Hematopoietic multipotent progenitor cell treated with erythropoietin and hydrocortisone succinate and interleukin-3 and kit ligand, for 15 days (in vitro differentiated cells): ENCODE measurements at places on chromosomes 16 and 17.

GRCh38 chr17:41103896-41104295 lies 1.3 kb upstream of the KRTAP4-9 start:
- no peak for DNase-seq

DNA sequence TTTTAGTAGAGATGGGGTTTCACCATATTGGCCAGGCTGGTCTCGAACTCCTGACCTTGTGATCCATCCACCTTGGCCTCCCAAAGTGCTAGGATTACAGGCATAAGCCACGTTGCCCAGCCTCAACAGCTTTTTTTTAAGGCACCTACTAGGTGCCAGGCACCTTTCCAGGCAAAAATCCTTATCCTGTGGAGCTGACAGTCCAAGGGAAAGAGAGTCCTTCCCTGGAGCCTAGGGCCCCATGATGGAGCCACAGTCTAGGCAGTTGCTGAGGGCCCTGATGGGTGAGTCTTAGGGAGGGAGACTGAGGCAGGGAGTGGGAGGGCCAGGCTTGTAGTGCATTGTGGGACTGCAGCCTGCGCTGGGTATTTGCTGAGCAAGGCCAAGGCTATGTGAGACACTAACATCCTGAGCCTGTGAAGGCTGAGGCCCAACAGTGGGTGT lies 79.6 kb upstream of the TOB1 start:
- no peak for DNase-seq

DNA sequence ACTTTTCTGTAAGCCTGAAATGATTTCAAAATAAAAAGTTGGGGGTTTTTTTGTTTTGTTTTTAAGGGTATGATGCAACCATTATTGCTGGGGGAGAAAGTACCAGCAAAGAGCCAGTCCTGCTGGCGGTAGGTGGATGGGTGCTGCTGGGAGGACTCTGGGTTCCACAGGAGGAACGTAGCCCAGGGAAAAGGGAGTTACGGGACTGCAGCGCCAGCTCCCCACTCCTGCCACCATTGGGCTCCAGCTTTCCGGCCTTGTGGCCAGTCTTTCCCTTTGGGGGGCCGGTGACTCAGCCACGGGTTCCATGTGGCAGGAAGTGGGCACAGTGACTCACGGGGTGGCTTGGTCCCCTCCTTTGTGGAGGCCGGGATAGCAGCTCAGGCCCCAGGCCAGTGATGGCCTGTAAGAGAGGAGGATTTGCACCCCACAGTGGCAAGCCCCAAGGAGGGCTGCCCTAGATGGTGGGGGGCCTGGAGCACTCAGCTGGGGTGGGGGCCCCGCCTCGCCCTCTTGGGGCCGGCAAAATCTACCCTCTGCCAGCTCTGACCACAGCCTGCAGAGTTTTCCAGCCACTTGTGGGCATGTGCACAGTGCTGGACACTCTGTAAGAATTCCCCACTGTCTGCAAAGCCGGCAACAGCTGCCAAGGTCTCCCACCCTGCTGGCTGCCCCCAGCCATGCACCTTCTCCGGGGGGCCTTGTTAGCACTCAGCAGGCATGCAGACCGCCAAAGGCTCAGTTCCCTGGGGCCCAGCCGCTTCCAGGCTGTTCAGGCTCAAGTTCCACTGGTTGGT lies 30.4 kb downstream of the SOCS3 start:
- no peak for DNase-seq

DNA sequence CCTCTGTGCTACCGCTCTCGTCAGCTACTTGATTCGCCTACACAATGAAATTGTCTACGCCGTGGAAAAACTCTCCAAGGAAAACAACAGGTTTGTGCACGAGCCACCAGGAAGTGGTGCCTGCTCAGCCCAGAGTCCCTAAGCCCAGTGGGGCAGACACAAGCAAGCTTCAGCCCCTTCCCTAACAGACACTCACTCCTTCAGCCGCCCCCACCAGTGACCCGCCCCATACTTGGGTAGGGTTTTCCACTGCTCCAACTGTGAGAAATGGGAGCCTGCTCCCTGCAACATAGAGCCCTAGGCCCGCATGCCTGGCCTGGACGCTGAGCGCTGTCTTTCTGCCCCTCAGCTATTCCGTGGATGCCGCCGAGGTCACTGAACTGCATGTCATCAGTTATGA lies 28.6 kb upstream of the ENDOV start:
- DNase-seq: no peak

DNA sequence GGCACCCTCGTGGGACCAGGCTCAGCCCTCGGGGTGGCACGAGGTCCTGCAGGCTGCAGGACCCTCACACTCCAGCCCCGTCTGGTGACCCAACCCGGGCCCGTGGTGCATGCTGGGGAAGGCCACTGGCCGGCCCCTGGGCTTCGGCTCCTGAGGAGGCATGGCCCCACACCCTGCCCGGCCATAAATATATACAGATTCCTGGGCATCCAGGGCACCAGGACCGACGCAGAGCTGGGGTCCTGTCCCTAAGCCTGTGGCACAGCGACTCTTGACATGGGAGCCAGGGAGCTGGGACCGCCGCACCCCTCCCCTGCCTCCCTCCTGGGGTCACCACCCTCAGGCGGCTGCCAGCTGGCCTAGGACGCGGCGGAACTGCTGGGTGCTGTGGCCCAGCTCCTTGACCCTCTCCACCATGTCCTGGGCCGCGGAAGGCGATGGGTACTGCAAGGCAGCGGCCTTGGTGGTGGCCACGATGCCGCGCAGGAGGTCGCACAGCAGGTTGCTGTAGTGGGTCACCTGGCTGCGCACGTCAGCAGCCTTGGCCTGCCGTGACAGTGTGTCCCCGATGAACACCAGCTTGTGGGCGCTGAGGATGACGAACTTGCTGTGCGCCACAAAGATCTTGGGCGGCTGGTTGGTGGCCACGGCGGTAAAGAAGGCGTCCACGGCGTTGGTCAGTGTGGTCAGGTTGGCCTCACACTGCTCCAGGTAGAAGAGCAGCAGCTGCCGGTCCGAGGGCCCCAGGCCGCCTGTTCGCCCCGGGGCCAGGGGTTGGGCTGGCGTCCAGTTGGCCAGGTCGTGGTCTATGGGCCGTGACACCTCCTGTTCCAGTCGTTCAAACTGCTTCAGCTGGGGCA lies 10.6 kb downstream of the CTRB1 start:
- no peak for DNase-seq

GRCh38 chr16:57994361-57994760 lies 6.1 kb downstream of the ZNF319 start:
- no peak for DNase-seq

DNA sequence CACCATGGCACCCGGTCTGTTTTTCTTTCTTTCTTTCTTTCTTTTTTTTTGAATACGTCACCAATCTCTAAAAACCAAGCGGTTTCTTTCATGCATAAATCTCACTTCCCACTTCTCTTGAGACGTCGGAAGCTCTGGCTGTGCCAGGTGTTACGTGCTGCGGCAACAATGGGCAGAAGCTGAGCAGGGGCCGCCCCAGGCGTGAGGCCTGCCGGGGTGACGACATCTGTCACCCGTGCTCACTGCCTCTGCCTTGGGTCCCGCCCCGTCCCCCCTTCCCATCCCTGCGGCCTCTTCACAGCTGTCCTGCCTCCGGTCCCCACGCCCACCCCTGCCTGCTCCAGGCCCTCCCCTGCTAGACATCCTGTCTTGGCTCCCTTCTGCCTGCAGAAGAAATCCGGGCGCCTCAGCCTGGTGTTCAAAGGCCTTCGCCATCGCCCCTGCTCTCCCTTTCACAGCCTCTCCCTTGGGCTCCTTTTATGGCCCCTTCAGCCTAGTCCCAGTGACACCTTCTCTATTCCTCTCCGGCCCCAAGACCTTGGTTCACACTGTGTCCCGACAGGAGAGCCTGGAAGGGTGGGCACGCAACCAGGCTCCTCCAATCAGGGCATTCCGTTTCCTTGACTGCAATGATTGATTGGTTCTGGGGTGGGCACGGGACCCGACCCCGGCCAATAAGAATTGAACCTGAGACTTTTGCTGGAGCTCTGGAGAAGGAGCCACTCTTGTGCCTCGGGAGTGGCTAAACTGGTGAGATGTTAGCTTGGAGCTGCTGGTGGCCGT lies 4.8 kb downstream of the P2RX1 start:
- DNase-seq: no peak

DNA sequence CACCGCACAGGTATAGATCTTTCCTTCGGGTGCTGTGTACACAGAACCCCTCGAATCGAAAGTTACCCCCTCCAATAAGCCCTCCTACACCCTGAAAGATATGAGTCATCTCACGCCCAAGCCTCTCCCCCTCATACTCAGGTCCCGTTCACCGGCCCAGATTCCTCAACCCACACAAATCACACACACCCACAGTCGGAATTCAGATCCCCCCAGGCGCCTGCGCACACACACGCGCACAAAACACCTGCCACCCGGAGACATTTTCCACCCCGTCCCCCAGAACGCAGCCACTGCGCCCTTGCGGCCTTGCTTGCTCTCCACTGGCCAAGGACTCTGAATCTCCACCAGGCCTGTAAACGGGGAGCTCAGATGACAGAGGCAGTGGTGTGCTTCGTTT lies 4.9 kb downstream of the JPH3 start:
- DNase-seq: no peak

DNA sequence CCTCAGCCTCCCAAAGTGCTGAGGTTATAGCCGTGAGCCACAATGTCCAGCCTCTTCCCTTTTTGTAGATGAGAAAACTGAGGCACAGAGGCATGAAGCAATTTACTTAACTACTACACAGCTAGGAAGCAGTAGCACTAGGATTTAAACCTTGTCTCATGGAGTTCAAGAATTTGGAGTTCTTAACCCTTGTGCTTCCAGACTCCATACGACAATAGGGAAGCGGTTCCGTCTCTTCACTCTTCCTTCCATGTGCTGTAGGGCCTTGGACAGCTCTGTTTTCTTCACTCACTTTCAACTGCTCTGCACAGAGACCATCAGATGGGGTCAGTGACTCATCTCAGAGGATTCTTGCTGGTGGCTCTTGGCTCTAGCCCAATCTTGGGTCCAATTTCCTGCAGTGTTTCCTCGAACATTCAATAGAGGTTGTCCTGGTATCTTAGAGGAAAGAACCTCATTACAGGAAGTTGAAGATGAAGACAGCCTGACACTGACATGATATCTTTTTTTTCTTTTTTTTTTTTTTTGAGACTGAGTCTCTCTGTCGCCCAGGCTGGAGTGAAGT lies 19.3 kb downstream of the ITGAL start:
- DNase-seq: no peak

- DNase-seq: no peak
Measured at GRCh38 chr16:87465306-87465705, 27.5 kb downstream of the ZCCHC14 start.

- DNase-seq: no peak
Measured at GRCh38 chr17:43468691-43469139, 15.1 kb upstream of the DHX8 start.

- DNase-seq: no peak
Measured at GRCh38 chr16:30946671-30947540, 2.0 kb upstream of the ORAI3 start.

- no peak for DNase-seq
Measured at GRCh38 chr16:73067671-73068540, 20.0 kb upstream of the ZFHX3 start.

DNA sequence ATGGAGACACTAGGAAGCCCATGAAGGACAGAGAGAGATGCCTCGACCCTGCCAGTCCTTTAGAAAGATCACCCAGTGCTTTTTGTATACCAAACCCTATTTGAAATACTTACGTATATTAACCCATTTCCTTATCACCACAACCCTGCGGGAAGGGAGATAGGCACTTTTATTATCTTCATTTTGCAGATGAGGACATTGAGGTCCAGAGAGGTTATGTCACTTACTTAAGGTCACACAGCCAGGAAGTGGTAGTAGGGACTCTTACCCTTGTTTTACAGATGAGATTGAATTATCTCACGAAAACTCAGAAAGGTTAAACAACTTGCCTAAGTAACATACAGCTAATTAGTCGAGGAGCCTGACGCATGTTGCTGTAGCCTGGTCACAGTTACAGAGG lies 38.2 kb downstream of the IL4R start:
- DNase-seq: peak; percentile 70

GRCh38 chr17:44529864-44530263 lies 26.7 kb upstream of the GPATCH8 start:
- no peak for DNase-seq

DNA sequence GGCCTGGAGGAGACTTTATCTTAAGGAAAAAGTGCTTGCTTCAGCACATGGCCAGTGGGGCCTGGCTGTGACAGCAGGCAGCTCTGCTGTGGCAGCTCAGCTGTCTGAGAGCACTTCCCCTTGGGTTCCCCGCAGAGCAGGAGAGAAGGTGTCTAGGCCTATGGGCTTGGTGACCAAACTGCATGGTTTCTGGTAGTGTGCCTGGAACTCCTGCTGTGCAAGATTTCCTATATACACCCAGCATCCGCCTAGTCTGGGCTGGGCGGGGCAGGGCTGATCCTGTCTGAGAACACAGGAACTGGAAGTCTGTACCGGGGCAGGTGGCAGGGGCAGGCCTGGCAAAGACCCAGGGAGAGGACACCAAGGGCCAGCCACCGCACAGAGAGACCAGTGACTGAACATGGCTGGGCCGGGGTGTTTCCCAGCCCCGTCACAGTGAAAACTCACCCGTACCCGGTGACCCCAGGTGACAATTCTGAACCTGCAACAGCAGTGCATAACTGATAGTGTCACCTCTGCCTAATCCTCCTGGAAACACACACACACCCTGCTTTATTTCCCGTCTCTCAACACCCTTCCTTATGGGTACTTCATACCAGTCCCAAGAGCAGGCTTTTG lies 39.3 kb downstream of the CHD9 start:
- no peak for DNase-seq

DNA sequence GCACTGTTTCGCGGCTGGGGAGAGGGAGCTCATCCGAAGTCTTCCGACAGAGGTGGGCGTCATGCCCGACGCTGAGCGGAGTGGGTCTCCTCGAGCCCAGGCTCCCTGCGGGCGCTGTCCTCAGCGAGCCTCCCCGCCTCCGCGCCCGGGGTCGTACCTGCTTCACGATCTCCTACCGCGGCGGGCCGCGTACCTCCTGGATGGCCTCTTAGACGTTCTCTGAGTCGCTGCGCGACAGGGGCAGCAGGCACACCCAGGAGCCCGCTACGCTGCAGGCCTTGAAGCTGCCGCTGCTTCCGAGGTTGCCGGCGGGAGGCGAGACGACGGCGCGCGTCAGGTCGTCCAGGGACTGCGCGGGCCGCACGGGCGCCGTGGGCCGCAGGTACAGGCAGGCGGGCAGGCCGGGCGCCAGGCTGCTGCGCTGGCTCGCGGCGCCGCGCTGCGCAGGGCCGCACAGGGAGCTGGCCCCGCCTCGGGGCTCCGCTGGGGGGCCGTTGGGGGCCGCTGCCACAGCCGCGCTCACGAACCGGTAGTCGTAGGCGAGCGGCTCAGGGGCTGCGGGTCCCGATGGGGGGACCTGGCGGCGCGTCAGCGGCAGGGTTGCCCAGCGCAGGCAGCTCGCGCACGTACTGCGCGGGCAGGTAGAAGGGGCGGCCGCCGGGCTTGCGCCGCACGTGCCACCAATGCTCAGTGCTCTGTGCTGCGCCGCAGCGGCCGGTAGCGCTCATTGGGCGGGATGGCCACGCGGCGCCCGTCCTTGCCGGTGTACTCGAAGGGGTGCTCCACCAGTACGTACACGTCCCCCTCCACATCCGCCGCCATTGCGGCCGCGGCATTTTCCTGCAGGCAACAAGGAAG lies 116.4 kb upstream of the SMURF2 start:
- no peak for DNase-seq
